Hair follicular keratinocyte (primary cell): ENCODE measurements at places on chromosomes 16 and 17. TPM values are rescaled to one million over a fixed set of nuclear protein-coding genes. Genes with fewer than 3 reads are reported as not detected.

RNF43 gene
- total RNA-seq, result 10.1 and 11.5 TPM in 2 replicates

MYO1D gene
- 39.2 and 60.8 TPM in 2 replicates for total RNA-seq

HOXB9 gene
- total RNA-seq, result not detected in 2 replicates

C16orf74 gene
- total RNA-seq, result 156 and 176 TPM in 2 replicates

C16orf89 gene
- total RNA-seq, result not detected in 2 replicates

CHST4 gene
- 0.30 TPM in 1 of 2 replicates, not detected in the other for total RNA-seq

AATK gene
- total RNA-seq, result 0.27 and 0.62 TPM in 2 replicates

KRTAP4-5 gene
- not detected in 2 replicates for total RNA-seq

ASPHD1 gene
- total RNA-seq, result 5.0 and 7.8 TPM in 2 replicates
